Cortex of kidney (tissue), 1 donor: ENCODE measurements at places on chromosomes 3 and 15.

GRCh38 chr15:77839970-77840905, 207.5 kb upstream of the LINGO1 start:
- no peak for DNase-seq

DNA sequence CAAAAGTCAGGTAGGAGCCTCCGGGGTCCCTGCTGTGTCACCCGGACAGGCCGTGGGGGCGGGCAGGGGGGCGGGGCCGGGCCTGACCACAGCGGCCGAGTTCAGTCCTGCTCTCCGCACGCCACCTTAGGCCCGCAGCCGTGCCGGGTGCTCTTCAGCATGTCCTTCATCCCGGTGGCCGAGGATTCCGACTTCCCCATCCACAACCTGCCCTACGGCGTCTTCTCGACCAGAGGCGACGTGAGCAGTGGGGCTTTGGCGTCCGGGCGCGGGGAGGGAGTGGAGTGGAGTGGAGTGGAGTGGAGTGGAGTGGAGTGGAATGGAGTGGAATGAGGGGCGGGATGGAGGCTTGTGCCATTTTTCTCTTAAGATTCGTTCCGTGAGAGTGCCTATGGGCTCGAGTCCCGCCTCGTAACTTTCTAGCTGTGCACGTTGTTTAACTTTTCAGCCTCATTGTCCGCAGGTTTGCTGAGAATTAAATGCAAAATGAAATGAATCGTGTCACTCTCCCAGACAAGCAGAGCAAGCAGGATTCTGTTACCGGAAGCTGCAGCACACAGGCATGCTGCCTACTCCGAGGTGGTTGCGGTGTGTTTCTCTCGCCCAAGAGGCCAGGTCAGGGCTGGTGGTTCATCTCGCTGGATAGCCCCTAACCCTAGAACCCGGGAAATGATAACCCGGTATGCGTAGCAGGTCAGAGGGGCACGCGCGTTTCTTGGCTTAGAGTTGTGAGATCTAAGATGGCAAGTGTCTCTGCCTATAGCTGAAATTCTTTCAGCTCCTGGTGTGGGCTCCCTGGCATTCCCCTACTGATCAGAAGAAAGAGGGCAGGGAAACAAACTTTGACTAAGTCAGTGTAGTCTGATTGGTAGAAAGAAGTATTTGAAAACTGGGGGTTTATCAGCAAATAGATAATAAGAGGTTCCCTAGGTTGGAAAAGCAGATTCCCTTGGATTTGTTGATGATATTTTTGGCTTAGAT, at the start of gene FAH:
Gene FAH (plus strand): TSS at position 104 of the 981 bp plus-strand sequence. CDS start 56 bp downstream, at position 160.
- DNase-seq, result no peak

- DNase-seq, result no peak
These were observed 19.6 kb downstream of the PPARG start for GRCh38 chr3:12308517-12308916.

GRCh38 chr3:36824443-36824842, 60.1 kb upstream of the DCLK3 start:
- no peak for DNase-seq

- no peak for DNase-seq
These were observed 406 bp upstream of the GABRB3 start for GRCh38 chr15:26773067-26773877.

GRCh38 chr3:187051724-187052366, 87.5 kb downstream of the RPL39L start:
- no peak for DNase-seq

DNA sequence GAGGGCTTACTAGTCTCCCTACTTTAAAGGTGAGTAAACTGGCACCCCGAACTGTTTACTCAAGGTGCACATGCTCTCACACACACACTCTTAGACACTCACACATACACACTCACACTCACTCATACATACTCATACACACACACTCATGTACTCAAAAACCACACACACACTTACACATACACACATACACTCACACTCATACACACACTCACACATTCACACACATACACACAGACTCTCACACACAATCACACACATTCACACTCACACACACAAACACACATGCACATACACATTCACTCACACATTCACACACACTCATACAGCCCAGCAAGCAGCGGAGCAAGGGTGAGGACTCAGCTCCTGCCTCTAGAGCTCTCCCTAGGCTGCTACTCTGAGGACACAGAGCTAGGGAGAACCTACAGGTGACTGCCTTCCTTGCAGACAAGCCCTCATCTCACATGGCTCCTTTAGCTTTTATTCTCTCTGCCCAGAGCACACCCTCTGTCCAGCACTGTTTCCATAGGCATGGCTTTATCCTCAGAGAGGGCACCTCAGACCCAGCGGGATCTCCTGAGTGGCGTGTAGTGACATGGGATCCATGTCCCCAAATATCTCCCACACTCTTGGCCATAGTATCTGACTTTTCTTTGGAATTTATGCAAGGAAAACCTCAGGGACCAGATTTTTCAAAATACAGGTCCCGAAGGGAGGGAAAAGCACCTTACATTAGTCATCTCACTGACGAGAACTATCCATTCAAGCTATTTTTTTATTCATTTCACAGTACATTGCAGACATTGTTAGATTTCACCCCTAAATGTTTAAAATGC, 26.2 kb upstream of the ATG7 start:
- no peak for DNase-seq

DNA sequence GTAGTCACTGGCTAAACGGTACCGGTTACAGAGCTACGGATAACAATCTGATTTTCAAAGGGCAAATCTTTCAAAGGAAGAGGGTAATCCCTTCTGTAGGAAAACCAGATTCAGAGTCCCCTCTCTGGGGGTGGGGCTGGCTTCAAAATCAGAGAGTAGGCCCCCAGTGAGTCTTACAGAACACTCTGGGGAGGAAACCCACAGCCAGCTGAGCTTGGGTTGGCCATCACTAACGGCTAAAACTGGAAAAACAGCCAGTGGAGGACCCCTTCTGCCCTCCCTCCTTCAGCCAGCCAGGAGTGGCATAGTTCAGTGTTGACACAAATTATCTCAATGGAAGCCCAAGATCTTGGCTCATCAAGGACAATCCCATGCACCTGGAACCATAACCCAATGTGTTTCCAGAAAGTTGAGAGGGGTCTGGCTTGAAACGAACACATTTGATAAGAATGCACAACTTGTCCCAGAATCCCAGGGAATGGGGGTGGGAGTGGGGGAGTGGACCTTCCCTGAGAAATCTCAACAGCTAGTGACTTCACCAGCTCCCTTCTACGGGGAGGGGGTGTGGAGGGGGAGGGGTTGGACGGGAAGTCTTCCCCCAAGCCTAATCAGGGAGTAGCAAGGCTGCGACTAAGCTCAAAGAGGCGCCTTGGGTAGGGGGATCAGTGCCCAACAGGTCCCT, 1.0 kb downstream of the RASL12 start:
- DNase-seq, result no peak

DNA sequence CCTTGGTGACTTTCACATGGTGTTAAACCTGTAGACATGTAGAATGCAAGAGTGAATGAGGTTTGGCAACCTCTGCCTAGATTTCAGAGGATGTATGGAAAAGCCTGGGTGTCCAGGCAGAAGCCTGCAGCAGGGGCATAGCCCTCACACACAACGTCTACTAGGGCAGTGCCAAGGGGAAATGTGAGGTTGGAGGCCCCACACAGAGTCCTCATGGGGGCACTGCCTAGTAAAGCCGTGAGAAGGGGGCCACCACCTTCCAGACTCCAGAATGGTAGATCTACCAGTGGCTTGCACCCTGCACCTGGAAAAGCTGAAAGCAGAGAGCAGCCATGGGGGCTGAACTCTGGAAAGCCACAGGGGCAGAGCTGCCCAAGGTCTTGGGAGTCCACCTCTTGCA, 241.2 kb downstream of the KLF13 start:
- no peak for DNase-seq

- DNase-seq, result no peak
These were observed 62.9 kb upstream of the TBC1D23 start for GRCh38 chr3:100197876-100198275.

GRCh38 chr15:49573421-49573820, 47.2 kb downstream of the FAM227B start:
- no peak for DNase-seq

DNA sequence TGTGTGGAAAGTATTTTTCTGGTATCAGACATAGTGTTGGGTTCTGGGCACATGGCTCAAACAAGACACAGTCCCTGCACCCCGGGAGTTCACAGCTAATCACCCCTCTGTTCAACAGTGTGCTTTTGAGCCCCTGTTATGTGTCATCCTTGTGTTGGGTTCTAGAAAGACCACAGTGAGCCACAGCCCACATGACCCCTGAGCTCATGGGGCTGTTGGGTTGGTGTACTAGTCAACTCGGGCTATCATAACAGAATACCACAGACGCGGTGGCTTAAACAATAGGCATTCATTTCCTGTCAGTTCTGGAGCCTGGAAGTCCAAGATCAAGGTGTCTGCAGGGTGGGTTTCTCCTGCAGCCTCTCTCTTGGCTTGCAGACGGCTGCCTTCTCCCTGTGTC, 100.0 kb downstream of the DNAJB8 start:
- no peak for DNase-seq

DNA sequence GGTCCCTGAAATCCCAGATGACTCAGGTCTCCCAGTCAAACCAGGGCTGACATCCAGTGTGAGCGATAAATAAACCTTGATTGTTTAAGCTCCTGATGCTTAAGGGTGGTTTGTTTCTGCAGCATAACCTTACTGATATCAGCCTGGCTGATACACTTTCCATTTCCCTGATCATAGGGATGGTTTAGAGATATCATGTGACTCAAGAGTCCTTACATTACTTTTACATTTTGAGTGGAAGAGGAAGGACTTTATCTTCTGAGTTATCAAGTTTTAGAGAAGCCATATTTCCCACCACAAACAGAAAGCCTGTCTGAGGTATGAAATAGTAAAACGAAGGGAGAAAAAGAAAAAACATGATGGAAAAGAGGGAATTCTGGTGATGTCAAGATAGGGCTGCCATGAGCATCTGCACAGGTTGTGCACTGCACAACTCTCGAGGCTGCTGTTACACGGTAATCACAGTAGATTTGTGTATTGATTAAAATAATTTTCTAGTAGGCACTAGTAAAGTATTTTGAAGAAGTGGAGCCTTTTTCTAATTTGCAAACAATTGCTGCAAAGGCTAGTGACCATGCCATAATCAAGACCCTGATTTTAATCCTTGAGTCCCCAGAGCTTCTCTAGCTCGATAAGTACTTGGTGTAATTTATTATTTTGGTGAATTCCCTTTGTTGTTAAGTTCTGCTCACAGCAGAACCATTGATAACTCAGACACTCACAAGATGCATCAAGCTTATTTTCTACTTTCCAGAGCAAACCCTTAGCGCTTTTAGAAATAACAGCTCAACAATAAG, 34.1 kb upstream of the FBLN2 start:
- DNase-seq, result no peak

- DNase-seq, result no peak
These were observed 475.0 kb upstream of the CBLB start for GRCh38 chr3:106343811-106344210.

DNA sequence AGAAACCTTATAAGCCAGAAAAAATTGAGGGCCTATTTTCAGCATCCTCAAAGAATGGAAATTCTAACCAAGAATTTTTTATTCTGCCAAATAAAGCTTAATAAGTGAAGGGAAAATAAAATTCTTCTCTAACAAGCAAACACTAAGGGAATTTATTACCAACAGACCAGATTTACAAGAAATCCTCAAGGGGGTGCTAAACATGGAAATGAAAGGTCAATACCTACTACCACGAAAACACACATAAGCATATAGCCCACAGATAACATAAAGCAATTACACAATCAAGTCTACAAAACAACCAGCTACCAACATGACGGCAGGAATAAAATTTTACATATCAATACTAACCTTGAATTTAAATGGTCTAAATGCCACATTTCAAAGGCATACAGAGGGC, 883.5 kb downstream of the SI start:
- DNase-seq, result no peak
